ENCODE measurements at places on chromosomes 4 and X.
A peak's percentile ranks its signal among the peaks of the same experiment; 100 is the strongest.

DNA sequence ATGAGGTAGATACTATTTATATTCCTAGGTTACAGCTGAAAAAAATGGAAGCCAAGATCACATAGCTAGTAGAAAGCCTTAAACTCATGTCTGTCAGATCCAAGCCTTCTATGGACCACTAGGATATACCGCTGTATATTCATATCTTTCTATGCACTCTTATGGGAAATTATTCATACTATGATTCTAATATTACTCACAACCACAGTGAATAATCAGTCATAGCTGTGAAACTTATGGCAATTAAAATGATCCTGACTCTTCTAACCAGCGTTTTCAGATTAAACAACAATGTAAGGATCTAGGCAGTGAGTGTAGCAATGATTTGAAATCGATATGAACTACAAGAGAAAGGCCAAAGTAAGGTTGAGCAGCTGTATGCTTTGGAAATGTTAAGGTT is 111.0 kb downstream of the RASGEF1B start:
- DNase-seq: no peak

- no peak for DNase-seq
These were observed 9.0 kb downstream of the NAT8L start for GRCh38 chr4:2068198-2068470.

GRCh38 chr4:5036239-5036638 is 15.0 kb upstream of the STK32B start:
- DNase-seq: no peak

- no peak for DNase-seq
These were observed 170.9 kb downstream of the CLCN4 start for GRCh38 chrX:10327651-10328050.

GRCh38 chr4:122873821-122874593 is 47.4 kb downstream of the FGF2 start:
- no peak for DNase-seq

DNA sequence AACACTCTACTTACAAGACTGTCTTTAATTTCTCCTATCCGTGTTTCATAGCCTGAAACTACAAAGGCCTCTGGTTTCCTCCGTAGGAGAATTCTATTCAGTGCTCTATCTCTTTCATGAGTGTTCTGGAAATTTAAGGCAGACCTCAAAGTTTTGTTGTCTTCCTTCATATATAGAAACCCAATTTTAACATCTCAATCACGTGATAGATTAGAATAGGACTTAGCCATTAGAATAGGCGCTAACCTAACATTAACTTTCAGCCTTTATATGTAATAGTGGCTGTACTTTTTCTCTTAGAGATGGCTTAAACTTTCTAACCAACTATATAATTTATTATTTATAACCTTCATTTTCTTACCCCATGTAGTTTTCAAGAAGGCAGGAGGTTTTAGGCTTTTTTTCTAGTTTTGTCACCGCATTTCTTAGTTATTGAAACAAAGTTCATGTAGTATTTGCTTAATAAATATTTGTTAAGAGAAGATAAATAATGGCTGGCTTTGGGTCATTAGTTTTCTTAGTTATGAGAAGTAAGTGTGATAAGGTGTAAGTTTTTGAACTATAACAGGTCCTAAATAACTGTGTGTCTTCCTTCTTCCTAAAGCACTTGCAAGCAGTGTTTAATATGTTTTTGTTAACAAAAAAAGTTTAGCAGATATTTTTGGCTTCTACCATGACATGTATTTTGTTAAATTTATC is 1504.6 kb upstream of the ADGRL3 start:
- no peak for DNase-seq

DNA sequence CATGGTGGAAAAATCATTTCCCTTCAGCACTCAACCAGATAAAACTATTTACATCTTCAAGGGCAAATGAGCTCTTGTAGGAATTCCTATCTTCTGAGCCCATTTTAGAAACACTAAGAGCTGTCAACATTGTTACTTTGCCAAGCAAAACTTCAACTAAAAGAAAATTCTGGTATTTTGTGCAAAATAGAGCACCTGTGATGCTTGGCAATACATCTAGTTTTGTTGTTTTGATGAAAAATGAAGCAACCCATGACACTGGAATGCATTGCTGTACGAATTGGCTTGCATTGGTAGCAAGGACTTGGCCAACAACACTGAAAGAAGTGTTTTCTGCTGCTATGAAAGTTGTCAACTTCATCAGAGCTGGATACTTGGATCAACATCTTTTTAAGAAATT is 194.4 kb downstream of the COX18 start:
- DNase-seq: no peak

DNA sequence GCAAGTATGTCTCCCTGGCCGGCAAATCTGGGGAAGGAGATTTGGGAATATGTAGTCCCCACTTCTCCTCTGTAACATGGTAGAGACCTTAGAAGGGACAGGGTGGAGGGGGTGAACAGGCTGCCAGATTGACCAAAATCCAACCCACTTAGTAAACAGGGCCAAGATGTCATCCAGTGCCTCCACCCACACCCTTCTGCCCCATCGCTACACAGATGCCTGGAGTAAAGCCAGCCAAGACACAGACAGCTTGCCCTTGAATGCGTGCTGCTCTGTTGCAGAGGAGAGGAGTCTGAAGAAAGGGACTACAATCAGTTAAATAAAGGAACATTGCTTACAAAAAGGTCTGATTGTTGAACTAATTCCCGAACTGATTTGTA is 160.1 kb upstream of the LDB2 start:
- DNase-seq: no peak

DNA sequence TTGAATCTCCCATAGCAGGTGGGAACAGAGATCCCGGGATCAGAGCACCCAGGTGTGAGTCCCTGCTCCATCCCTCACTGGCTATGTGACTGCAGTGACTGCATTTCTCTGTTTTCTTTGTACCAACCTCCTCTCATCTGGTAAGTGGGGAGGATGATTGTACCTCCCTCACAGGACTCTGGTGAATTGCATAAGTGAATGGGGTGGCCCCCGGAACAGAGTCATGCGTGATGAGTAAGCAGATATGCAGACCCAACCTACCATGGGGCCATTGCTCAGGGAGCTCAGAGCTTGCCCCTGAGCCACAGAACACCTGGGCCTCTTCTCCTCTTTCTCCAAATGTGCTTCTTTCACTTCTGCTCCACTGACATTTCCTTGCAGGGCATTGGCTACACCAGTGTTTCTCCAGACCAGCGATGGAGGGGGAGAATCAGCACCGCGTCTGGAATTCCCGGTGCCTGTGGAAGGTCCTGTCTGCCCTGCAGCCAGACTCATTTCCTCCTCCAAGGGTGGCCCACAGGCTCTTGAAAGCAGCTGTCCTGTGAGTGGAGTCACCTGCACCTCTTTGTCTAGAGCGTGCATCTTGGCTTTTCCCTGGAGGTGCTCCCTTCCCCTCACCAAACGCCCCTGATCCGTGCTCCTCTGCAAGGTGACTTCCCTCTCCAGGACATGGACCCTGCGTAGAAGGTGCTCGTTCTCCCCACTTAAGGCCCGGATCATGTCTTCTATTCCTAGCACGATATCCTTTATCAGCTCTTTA is 30.0 kb downstream of the C4orf50 start:
- DNase-seq: no peak

DNA sequence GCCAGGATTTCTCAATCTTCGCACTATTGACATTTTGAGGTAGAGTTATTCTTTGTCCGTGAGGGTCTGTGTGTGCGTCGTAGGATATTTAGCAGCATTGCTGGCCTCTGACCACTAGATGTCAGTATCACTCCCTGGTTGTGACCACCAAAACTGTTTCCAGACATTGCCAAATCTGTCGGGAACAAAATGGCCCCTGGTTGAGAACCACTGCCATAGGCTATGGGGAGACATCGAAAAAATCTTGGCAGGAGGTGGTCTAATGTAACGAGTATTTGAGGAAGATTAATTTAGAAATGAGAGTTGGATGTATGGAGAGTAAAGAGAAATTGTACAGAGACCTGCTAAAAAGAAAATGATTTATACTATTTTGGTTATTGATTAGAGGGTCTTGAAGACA is 108.4 kb downstream of the DOCK11 start:
- peak; percentile 8 for DNase-seq

- no peak for DNase-seq
These were observed 543.1 kb downstream of the GBA3 start for GRCh38 chr4:23235628-23236390.

DNA sequence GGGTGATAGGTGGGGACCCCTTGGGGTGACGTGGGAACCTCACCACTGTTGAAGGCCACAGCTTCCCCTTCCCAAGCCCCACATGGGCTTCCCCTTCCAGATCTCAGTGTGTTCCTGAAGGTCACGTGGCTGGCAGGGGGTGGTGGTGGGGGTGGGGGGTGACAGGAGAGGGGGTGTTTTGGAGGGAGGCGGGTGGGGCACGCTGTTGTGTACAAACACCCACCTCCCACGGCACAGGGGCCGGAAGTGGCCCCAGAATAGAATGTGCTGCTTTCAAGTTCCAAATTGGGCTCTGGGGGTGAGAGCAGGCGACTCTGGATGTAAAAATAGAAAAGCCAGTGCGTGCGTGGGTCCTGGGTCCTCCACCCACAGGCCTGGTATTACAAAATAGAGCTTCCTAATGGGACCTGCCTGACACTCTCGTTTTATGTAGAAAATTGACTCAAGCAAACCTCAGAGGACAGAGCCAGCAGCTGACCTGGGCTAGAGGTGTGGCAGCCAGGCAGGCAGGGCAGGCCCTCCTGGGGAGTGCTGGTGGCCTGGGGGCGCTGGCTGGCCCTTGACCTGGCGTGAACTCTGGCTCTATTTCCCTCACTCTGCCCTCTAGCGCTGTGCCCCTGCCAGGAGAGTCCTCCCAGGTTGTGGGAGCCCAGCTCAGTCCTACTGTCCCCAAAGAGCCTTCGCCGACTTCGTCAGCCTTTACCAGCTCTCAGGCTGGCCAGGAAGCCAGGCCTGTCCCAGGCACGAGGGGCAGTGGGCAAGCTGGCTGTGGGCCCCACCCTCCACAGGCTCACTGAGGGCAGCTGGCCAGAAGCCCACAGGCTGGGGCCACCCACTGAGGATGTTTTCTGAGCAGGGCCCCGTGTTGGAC is 5.4 kb upstream of the SH3BP2 start:
- peak; percentile 5 for DNase-seq

DNA sequence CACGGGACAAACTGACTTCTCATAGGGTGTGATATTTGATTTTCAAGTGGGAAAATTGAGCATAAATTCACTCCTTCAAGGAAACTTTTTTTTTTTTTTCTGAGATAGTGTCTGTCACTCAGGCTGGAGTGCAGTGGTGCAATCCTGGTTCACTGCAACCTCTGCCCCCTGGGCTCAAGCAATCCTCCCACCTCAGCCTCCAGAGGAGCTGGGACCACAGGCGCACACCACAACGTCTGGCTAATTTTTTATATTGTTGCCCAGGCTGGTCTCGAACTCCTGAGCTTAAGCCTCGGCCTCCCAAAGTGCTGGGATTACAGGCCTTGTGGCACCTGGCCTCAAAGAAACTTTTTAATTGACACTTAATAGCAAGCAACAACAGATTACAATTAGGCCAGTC is 13.8 kb downstream of the CLDN34 start:
- DNase-seq: no peak

DNA sequence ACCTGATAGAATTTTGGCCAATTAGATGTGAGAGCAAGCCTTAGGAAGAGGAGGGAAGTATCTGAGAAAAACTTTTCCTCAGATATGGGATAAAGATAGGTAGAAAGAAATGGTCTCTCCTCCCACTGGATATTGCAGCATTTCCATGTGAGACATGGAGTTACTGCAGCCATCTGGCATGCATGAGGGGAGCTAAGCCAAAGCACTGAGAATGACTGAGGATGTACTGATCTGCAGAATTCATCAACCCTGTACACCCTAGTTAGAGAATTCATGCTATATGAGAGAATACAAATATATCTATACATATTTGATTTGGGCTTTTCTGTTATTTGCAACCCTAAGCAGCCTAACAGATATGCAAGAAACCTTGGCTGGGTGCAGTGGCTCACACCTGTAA is 52.5 kb upstream of the RPL34 start:
- no peak for DNase-seq

- no peak for DNase-seq
These were observed 40.8 kb downstream of the ZNF518B start for GRCh38 chr4:10416441-10416840.
